ENCODE measurements at places on chromosomes 11 and 22.

DNA sequence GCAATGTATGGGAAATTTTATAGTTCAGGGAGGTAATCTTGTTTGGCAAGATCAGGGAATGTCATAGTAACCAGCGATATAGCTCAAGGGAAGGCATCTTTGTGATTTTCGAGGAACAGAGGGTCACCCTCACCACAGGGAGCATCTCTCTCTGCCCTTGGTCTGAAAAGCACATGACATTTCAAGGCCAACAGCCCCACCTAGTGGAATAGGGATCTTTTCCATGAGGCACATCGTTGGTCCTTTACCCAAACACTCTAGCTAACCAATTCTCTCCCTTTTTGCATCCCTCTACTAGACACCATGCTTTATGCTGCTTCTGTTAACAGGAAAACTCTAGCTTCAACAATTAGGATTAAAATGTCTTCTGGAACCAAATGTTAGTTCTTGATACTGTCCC lies 179.0 kb downstream of the GRM5 start:
- DNase-seq = no peak

DNA sequence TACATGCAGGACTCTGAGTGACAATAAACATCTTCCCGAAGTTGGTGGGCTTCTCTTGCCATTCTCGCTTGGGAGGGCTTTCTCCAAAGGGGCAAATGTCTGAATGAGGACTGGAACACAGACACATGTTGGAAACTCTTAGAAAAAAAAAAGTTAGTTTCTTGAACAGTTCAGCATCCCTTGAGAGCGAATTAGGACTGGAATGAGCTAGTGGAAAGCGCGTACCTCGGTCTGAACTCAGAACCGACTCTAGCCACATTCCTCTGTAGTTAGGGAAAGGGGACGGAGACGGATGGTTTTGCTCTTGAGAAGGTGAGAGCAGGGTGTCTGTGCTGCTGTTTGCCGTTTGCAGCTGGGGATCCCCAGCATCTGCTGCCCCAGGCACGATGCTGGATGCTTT lies 517.3 kb downstream of the TBC1D22A start:
- no peak for DNase-seq

DNA sequence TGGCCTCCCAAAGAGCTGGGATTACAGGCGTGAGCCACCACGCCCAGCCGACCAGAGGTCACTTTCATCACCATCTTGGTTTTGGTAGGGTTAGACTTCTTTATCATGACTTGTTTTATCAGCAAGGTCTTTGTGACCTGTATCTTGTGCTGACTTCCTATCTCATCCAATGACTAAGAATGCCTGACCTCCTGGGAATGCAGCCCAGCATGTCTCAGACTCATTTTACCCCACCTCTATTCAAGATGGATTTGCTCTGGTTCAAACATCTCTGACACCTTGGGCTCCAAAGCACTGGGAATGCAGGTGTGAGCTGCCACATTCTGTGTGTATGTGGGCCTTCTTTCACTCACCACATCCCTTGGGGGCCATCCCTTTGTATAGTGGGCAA lies 5.1 kb upstream of the TALDO1 start:
- no peak for DNase-seq

DNA sequence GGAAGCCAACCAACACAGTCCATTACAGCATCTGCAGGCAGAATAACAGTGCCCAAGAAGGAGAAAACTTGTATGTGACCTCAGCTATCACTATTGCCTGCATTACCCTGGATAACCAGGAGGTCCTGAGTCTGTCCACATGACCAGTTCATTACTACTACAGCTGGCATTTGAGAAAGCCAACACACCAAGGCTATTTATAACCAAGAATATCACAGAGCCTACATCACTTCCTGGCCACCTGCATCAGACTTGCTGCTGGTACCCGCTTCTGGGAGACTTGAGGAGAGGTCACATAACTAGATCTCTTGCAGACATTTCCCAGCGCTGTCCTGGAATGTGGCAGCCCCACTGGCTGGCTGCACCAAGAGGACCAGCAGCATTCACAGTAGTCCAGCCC lies 11.1 kb upstream of the OR56B4 start:
- DNase-seq = no peak

DNA sequence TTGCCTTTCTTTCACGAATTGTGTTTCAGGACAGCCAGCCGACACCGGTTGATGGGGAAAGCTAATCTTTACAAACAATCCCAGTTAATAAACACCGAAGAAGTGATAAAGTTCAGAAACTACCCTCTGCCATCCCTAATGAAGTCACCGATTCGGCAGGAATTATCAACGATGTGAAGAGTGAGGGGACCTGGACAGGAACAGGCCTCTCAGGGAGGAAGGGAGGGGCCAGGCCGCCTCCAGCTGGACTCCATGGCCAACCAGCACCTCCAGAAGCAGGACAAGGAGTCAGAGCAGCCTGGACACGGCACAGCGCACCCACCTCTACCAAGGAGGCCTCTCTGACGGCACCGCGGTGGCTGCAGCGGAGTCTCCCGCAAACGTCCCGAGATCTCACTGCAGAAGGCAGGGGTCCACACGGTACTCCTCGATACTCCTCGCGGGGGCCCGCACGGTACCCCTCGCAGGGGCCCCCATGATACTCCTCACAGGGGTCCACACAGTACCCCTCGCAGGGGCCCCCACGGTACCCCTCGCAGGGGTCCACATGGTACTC lies 3.9 kb downstream of the TOLLIP start:
- peak; percentile 6 for DNase-seq

DNA sequence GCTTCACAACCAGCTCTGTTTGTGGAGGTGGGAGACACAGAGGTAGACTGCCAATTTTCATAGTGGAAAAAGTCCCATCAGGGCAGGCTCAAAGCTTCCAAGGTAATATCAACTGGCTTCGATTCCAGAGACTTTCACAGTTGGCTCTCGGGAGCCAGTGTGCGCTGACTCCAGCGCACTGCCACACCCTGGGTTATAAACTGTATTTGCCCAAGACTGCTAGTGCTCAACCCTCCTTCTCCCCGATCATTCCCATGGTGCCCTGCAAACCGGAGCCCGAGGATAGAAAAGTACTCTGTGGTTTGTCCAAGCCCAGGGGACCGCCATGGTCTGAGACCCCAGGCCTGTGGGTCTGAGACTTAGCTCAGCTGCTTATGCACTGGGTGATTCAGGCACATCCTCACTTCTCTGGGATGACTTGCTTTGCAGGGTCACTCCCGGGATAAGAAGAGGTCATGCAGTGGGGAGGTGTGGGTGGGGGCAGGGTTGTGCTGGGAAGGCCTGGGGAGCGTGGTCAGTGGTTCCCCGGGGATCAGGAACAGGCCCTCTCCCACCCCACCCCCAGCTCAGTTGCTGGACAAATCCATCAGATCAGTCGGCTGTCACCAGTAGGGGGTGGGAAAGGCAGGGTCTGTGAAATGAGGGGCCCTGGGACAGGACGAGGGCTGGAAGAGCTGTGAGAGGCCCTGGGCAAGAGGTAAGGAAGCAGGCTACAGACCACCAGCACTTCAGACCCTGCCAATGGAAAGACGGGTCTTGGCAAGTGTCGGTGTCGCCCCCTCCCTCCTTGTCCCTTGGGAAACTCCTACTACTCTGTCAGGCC lies 26.7 kb upstream of the PICK1 start:
- no peak for DNase-seq

GRCh38 chr22:45064313-45065278 lies 54.8 kb upstream of the PHF21B start:
- DNase-seq = peak; percentile 42

DNA sequence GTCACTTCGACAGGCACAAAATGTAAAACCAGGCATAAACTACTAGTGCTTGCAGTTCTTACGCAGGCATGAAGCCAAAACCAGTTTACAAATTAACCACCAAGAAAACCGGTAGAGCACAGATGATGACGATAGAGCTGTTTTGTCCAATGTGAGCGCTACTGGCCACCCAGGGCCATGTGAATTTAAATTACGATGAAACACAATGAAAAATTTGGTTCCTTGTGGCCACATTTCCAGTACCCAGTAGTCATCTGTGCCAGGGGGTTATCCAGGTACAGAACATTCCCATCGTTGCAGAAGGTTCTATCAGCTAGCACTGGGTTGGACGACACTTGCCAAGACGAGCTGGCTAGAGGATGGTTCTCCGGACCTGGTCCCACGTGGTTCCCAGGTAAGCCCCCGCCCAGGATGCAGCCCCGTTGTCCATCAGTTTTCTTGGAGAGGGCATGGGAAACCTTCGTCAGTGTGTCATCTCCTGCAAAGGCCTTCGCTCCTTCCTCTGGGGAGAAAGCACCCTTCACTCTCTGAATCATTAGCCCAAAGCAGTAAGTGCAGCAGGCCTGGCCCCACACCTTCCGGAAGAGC lies 1.1 kb upstream of the CD81 start:
- peak; percentile 12 for DNase-seq

DNA sequence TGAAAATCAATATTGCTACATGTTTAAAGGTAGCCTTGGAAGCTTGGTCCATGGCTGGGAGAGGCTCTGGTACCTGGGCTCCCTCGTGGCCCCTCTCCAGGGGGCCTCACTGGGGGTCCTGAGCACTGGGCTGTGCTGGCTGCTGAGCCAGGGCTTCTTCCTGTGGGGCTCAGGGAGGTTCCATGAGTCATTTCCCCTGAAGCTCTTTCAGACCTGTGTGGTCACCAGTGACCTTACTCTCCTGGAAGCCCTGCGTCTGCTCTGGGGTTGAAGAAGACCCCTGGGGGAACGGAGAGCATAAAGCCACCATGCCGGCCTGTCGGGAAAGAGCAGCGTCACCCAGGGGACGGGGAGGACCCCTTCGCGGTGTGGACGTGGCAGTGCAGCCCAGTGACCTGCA lies 389.0 kb downstream of the TBC1D22A start:
- no peak for DNase-seq

DNA sequence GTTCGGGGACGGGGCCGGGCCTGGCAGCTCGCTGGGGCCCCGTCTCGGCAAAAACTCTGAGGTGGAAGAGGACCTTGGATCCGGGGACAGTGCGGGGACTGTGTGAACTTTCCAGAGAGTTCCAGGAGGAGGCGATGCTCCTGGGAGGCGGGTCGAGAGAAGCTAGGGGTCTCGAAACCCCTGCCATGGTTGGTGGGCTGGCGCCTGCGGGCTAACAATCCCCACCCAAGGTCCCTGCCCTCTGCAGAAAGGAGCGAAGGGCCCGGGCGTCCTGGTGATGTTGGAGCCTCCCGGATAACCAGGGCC lies 4.7 kb upstream of the GRK2 start:
- no peak for DNase-seq

GRCh38 chr22:30459181-30460052 lies 12.4 kb downstream of the SEC14L3 start:
- DNase-seq = no peak

DNA sequence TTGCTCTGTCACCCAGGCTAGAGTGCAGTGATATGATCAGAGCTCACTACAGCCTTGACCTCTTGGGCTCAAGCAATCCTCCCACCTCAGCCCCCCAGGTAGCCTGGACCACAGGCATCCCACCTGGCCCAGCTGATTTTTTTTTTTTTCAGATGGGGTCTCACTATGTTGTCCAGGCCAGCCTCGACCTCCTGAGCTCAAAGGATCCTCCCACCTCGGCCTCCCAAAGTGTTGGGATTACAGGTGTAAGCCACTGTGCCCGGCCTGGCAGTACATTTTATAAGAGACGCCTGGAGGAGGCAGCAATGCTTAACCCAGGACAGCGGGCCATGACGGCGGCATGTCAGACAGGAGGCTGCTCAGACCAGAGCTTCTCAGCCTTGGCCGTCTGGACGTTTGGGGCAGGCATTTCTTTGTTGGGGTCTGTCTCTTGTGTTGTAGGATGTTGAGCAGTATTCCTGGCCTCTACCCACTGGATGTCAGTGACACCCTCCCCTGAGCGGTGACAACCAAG lies 4.3 kb downstream of the LGALS2 start:
- no peak for DNase-seq

DNA sequence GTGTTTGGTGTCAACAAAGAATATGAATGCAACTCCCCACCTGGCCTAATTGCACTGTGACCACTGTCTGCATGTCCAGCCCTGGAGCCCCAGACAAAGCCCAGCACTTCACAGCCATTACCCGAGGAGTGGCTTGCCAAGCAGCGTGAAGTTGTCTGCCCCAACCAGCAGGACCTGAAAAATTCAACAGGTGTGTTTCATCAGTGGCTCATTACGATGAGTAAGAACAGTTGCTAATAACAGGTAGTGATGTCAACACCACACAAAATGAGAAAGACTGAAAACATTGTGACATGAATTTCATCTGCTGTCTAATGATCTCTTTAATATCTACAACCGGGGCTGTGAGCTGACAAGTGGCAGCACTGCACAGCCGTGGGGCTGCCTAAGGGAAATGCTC lies 10.3 kb downstream of the MRPL21 start:
- DNase-seq = no peak

DNA sequence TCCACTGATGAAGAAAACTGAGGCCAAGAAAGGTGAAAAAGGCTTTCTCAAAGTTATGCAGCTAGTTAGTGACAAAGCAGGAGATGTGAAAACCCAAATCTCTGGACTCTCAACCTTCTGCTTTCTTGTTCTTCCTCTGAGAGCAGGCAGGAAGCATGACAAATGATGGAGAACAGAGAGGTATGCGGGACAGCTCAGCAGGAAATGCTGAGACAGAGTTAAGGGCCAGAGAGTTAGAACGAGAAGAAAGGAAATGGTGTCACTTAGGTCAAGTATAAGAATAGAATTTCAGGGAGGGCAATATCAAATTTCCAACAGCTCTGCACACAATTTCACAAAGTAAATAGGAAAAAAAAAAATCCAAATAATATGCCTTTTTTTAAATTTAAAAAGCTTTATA lies 67.6 kb upstream of the ARHGAP42 start:
- no peak for DNase-seq

DNA sequence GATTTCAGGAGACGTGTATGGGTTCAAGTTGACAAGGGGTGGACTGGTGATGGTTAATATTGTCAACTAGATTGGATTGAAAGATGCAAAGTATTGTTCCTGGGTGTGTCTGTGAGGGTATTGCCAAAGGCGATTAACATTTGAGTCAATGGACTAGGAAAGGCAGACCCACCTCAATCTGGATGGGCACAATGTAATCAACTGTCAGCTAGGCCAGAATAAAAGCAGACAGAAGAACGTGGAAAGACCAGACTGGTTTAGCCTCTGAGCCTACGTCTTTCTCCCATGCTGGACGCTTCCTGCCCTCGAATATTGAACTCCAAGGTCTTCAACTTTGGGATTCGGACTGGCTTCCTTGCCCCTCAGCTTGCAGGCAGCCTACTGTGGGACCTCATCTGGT lies 1.7 kb upstream of the YPEL4 start:
- no peak for DNase-seq

DNA sequence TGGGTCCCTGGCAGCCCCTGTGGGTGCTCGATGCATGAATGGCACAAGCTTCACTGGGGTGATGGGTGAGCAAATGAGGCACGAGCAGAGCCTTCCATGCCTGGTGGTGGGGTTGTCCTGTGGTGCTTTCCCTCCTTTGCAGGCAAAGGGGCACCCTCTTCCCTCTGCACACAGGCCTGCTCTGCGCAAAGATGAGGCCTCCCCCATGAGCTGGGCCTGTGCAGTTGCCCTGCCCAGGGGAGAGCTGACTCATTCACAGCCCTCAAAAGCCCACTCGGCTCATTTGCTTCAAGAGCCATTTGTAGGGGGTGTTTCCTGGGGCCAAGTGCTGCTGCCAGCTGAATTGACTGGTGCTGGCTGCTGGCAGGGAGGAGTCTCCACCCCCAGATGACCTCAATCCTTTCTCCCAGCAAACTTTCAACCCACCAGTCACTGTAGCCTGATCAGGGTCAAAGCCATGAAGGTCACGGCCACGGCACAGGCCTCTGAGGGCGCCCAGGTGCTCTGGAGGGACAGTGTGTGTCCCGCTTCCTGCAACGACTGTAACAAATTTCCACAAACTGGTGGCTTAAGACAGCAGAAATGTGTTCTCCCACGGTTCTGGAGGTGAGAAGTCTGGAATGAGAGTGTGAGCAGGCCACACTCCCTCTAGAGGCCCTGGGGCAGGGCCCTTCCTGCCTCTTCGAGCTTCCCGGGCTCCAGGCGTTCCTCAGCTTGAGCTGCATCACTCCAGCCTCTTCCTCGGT lies 48.8 kb upstream of the ANO1 start:
- DNase-seq = no peak
